ENCODE measurements at places on chromosomes 2 and 18.

DNA sequence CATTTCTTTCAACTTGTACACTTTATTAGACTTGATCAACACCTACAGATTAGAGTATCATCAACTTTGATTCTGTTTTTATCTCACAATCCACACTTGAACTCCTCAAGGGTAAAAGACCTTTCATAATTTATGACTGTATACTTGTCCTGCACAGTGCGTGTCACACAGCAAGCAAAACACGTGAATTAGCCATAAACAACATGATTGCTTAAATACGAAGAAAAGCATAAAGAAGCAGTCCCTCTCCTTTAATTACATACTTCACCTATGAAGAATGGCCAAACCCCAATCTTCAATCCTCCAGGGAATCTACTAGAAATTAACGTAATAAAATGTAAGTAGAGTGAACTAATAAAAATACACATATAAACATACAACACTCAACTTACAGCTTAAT, 13.6 kb downstream of the TMX3 start:
- no peak for DNase-seq

GRCh38 chr2:205010196-205010595, 464.9 kb downstream of the PARD3B start:
- DNase-seq = no peak

DNA sequence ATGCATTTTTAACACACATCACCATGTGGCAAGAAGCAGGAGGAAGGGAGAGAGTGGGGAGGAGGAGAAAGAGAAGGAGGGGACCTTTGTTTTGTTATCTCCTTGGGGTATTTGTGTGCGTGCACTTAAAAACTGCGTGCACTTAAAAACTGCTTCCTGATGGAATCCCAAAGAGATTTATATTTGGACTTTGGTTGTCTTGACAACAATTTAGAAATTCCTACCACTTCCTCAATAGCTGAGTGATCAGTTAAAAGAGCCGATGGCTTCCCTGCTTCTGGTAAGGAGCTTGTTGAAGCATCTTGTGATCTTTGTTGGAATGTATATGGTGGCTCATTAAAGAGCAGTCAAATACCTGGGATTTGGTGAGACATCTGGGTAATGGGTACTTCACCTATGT, 4.5 kb downstream of the RAB31 start:
- DNase-seq = no peak

DNA sequence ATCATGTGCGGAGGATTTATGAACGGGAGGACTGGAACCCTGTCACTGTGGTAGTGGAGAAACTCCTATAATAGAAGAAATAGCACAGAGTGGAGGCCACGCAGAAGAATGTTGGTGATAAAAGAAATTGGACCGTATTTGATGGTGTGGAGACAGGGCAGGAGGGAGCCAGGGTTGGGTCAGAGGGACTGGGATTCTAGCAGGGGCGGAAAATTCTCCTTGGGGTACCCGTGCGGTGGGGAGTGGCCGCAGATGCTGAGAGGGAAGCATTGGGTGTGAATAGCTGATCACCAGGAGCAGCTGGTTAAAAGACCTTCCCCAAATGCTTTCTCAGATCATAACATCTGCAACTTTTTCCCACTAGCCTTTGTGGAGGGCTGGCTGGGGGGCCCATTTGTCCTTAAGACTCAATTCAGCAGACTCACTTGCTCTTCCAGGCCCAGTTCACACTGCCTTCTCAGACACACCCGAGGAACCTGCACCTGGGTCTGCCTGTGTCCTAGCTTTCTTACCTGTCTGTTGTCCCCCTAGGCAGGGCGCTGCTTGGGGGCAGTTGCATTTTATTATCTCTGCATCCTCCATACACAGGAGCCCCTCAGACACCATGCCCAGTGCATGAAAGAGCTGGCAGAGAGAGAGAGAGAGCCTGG, 7.1 kb downstream of the SH3BP4 start:
- DNase-seq = no peak

- DNase-seq = no peak
Measured at GRCh38 chr2:24970483-24971285, 1.1 kb downstream of the DNAJC27 start.

DNA sequence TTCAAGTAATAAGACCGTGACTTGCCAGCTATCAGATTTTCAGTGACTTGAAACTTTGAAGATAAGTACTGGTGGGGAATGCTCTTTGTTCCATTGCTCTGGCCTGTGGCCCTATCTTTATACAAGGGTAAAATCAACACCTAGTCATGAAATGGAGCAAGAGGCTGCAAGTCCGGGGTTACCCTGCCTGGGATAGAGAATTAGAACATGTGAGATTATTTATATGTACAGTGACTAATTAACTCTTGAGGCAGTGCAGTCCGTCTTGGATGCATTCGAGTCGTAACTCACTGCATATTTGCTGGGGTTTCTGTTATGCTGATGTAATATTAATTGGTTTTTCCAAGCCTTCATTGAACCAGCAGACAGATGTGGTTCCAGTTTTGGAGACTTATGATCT, 105.8 kb upstream of the LYPD6 start:
- no peak for DNase-seq

- no peak for DNase-seq
Measured at GRCh38 chr2:114079366-114080004, 189.6 kb downstream of the ACTR3 start.

GRCh38 chr2:148596018-148596417, 48.5 kb upstream of the EPC2 start:
- DNase-seq = no peak

DNA sequence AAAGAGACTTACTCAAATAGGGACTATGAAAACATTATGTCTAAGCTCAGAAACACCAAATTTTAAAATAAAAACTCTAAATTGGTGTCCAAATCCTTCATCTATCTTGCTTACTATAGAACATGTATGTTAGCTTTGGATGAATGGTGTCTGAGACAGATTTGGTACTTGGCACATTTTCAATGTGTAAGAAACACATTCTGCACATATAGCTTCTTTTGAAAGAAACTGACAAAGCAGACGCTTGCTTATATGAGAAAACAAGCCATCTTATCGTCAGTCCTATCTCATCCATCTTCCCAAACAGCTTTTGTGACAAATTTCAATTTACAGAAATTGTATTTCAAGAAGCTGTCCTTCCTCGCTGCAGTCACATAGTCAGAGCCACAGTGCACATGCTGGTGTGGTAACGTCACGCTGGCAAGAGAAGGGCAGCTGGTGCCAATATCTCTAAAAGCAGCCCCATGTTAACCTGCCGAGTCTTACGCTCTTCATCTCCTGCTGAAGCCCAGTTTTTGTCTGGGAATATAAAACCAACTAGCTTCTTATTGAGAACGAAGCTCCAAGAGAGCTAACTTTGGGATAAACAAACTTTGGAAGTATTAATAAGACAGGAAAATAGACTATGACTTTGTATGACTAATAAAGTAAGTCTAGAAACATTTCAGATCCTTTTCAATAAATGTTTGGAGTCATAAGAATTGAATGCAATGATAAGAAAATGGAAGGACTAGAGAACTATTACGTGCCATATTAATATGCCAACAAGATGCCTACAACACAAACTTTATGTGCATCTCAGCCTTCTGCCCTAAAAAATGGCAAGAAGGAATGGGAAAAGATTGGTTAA, 74.9 kb upstream of the TFCP2L1 start:
- DNase-seq = no peak

- no peak for DNase-seq
Measured at GRCh38 chr2:80054346-80054675, 250.2 kb downstream of the LRRTM1 start.

- no peak for DNase-seq
Measured at GRCh38 chr18:79763407-79763806, 34.3 kb upstream of the KCNG2 start.

DNA sequence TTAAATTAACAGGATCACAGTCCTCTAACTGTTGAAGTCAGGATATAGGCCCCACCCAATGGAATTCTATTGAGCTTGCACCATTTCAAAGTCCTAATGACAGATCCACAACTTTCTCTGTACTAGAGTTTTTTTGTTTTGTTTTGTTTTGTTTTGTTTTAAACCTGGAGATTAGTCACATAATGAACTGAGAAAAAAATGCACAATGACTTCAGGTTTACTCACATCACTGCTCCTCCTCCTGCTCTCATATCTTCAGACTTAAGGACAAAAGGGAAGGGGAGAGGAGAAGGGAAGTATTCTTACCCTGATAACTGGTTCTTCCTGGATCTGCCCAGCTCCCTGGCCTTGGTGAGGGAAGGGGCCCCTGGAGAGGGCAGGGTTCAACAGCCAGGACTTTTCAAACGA, 208.2 kb upstream of the EPHA4 start:
- DNase-seq = no peak

DNA sequence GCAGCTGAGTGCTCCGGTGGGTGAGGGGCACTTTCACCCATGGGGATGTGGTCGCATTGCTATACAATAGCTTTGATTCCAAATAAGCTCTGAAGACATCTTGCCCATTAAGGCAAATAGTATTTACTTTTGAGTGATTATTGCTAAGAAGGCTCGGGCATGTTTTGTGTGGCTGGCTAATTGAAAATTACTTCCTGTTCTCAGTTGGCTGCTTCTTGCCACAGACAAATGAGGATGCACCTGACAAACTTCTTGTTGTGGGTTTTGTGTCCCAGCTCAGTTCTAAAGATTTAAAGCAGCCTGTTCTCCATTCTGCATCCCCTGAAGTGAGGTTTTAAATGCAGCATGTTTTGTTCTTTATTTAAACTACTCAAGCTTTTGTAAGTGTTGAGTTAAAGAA, 88.3 kb downstream of the KCNS3 start:
- DNase-seq = no peak

DNA sequence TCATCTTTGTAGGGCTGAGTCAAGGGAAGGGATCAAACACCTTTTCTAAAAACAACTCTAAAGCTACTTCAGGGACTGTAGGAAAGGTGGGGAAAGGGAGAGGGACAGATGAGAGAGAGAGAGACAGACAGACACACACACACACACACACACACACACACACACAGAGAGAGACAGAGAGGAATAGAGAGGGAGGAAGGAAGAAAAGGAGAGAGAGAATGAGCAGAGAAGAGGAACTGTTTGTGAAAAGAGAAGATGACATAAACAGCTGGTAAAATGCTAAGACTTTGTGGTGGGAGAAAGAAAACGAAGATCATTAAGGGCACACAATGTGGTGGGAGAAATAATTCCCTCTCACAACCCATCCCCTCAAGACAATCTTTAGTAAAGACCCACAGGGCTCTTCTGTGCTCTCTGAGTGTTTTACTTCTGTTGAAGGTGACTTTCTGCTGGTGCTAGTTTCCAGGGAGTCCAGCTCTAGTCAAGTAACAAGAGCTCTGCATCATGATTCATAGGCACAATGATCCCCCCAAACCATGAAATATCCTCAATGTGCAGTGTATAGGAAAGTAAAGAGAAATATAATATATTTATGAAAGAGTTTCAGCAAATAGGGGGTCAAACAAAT, 77.2 kb upstream of the STK17B start:
- no peak for DNase-seq

DNA sequence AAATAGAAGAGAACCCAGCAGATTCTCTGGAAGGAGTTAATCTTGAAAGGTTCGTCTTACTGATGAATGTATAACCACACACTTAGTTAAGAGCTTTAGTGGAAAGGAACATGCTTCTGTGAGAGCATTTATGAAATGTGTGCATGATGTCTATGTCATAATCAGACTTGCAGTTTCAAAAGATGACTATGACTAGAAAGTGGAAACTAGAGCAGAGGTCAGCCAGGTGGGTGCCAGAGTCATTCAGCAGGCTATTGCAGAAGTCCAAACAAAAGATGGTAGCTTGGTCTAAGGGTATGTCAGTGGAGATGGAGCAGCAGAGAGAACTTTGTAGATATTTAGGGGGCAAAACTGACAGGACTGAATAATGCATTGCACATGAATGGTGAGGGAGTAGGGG, 825.8 kb downstream of the DCC start:
- no peak for DNase-seq

- DNase-seq = no peak
Measured at GRCh38 chr2:203535784-203536585, 884 bp upstream of the RAPH1 start.

DNA sequence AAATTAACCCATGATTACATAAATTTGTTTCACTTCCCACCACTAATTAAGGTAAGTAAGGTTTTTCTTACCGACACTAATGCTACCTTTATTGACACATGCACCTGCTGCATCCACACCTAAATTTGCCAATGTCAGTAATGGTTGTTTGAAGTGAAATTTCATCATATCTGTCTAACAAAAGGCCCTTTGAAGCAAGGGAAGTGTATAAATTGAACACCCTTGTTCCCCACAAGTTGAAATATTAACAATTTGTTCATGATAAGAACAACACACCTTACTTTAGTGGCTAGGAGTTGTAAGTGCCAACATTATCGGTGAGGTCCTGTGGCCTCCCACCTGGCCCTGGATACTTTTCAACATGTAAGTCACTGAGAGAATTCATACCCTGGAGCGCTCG, 116.3 kb upstream of the CDCA7 start:
- DNase-seq = no peak

DNA sequence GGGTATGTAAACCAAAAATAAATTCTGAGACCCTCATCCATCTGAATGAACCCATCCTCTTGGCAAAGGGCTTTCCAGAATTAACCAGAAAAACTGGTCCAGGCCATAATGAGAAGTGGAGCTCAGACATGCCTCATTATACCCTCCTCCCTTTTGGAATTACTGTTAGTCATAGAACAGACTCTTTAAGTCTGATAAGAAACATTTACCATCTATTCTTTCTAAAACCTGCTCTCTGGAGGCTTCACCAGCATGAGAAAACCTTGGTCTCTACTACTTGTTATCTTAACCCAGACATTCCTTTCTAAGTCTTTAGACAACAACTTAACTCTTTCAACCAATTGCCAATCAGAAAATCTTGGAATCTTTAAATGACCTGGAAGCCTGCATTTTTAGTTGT, 82.8 kb downstream of the QPCT start:
- no peak for DNase-seq

GRCh38 chr2:241048149-241048948, 49.9 kb downstream of the SNED1 start:
- no peak for DNase-seq

GRCh38 chr2:43513796-43514195, 82.0 kb downstream of the THADA start:
- DNase-seq = no peak

- DNase-seq = no peak
Measured at GRCh38 chr2:135212757-135213156, 160.7 kb downstream of the RAB3GAP1 start.

DNA sequence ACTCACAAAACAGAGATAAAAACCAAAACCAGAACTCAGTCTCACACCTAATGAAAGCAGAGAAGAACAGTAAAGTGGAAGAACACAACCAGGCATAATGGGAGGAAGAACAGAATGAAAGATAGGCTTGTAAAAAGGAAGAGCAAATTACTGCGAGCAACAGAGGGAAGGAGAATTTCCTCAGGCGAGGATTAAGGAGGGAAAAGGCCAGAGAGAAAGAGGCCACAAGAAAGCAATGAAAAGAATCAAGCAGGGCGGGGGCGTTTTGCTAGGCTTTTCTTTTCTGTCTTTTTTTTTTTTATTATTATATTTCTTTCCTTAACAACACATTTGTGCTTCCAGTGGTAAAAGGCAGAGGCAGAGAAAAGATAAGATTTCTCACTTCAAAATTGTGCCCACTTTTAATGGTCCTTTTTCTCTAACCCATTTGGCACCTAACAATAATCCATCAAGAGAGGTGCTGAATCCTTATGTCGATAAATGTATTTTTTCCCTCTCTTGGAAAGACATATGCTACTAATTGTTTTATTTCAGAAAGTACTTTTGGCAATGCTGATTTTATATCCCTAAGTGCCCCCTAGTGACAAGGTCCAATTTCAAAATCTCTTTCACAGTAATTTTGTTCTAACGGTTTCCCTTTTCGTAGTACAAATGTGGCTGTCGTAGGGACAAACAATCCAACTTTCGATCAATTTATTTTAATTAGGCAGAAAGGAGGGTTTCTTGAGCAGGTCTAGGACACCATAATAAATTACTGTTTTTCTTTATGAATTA, 138.7 kb upstream of the AQP4 start:
- DNase-seq = no peak

Data from NCI-H1048 (cell line).